ENCODE measurements at places on chromosomes 4 and X. TPM values are rescaled to one million over a fixed set of nuclear protein-coding genes. Genes with fewer than 3 reads are reported as not detected.

The KLHL4 gene
- 0.50 TPM for polyA plus RNA-seq

The PABPC5 gene
- polyA plus RNA-seq: 0.63 TPM

The MND1 gene
- polyA plus RNA-seq: 2.3 TPM

The RNF212 gene
- polyA plus RNA-seq: 0.51 TPM

The CENPU gene
- 14.6 TPM for polyA plus RNA-seq

The CHST7 gene
- 5.5 TPM for polyA plus RNA-seq

Measured in IMR-90 (cell line).